ENCODE measurements at places on chromosomes 4 and X.

- no peak for DNase-seq
Measured at GRCh38 chr4:108619372-108620100, 840 bp upstream of the RPL34 start.

- no peak for DNase-seq
Measured at GRCh38 chr4:153651587-153651986, 32.5 kb upstream of the TLR2 start.

DNA sequence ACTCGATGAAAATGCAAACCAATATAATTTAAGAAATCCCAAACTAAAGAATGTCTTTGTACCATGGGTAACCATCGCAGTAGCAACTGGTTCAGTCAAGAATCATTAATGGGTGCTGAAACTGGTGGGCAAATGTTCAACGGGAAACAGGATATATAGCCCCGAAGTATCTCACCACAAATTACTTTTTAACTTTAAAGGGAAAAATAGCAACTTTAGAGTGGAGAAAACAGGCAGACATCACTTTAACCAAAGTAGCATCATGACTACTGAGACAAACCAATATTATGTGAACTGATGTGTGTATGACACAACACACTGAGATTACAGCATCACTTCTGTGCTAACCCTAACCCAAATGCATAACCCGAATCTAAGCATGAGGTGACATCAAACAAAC lies 33.8 kb upstream of the SLAIN2 start:
- DNase-seq = no peak

DNA sequence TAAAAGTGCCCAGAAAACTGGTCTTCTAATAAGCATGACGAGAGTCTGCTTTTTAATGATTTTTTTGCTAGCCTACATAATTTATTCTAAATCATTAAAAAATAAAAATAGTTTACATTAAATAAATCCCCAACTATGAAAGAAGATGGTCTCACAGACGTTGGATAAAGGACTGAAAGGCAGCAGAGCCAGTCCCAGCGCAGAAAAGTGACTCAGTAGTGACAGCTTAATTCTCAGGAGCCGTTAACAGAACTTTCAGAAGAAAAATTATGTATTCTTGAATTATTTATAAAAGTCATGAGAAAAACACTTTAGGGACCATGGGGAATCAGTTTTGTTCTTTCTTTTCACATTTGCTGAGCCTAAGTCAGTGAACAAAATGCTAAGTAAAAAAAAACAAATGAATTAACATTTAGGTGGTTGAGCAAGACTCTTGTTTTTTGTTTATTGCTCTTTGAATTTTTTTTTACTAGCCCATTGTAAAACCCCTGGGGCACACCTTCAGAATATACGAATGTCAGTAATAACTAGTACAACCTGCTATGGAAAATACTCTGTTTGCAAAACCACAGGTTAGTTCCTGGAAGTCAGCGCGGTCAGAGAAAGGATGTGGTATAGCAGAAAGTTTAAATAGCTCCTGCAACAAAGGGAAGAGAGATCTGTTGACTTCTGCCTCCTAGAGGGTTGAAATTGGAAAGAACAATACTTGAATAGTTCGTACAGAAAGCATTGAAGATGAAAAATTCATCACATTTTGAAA lies 50.4 kb upstream of the CCDC160 start:
- no peak for DNase-seq

- DNase-seq = no peak
Measured at GRCh38 chr4:16588651-16589050, 309.8 kb downstream of the LDB2 start.

- DNase-seq = no peak
Measured at GRCh38 chr4:72591547-72592454, 22.8 kb upstream of the ADAMTS3 start.

- DNase-seq = no peak
Measured at GRCh38 chr4:118279920-118280432, 72.8 kb downstream of the PRSS12 start.

DNA sequence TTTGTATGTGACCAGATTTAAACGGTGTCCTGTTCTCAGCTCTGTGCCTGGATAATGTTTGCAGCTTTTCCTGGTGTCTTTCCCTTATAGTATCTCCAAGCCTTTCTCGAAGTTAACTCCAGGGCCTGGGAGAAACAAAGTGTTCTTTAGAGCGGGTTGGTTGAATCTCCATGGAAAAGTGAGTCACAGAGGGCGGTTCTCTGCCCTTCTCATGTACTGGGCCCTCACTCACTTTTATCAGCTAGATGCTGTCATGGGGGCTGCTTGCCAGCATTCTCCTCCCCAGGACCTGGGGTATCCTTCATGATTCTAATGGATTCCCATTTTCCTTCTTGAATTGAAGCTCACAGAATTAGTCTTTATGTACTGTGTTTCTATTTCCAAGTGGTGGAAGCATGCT lies 46.1 kb upstream of the MAGEC2 start:
- no peak for DNase-seq

GRCh38 chr4:81096566-81096965 lies 66.1 kb downstream of the BMP3 start:
- DNase-seq = no peak

- DNase-seq = no peak
Measured at GRCh38 chrX:15973299-15973698, 118.7 kb upstream of the AP1S2 start.
